ENCODE measurements at places on chromosomes 13 and 19.

- DNase-seq, result no peak
These were observed 11.0 kb downstream of the SIGLEC11 start for GRCh38 chr19:49949742-49950589.

- no peak for DNase-seq
These were observed 671.1 kb upstream of the SPRY2 start for GRCh38 chr13:81012031-81012430.

DNA sequence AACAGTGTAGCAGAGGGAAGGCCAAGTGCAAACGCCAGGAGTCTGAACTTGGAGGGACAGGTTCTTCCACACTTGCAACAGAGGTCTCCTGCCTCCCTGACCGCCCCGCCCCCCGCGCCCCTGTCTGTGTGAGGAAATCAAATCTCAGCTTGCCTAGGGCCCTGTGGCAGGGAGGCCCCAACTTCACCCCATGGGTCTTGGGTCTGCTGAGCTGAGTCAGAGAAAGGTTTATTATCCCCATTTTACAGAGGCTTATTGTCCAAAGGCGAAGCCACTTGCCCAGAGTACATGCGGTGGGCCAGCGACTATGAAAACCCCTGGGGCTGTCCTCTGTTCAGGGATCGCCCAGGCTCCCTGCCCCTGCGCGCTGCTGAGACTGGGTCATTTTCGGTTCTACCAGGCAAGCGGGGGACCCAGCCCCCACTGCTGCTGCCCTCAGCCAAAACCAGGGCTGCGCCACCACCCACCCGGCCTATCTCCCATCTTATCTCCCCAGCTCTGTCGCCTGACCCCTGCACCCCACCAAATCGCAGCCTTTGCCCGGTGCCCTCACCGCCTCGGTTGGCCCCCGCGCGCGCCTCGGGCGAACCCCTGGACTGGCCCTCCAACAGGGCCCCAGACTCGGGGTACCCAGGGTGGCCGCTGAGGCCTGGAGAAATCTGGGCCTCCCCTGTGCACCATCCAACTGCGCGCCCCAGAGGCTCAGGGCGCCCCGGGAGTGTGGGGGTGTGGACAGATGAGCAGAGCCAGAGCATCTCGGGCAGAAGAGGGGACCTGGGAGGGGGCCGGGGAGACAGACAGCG, 850 bp upstream of the CERS4 start:
- no peak for DNase-seq

DNA sequence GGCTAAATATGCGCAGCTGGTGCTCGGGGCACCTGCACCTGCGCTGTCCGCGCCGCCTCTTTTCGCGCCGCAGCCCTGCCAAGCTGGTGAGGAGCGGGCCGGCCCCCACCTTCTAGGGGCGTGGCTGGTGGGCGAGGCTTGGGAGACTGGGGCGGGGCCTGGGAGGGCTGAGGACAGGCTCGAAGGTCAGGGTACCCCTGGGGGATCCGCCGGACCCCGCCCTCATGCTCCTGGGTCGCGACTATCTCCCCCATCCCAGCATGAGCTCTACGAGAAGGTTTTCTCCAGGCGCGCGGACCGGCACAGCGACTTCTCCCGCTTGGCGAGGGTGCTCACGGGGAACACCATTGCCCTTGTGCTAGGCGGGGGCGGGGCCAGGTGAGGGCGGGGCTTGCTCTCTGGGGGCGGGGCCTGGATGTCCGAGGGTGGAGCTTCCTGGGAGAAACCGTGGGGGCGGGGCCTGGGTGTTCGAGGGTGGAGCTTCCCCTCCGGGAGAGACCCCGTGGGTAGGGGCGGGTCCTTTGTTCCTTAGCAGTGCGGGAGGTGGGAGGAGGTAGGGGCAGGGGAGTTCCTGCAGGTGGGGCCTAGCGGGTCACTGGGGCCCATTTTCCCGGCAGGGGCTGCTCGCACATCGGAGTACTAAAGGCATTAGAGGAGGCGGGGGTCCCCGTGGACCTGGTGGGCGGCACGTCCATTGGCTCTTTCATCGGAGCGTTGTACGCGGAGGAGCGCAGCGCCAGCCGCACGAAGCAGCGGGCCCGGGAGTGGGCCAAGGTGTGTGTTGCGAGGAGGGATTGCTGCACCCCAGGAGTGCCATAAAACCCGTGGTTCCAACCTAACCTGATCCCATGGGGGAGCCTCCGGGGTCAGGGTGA, 19.7 kb downstream of the PNPLA6 start:
- DNase-seq, result no peak

DNA sequence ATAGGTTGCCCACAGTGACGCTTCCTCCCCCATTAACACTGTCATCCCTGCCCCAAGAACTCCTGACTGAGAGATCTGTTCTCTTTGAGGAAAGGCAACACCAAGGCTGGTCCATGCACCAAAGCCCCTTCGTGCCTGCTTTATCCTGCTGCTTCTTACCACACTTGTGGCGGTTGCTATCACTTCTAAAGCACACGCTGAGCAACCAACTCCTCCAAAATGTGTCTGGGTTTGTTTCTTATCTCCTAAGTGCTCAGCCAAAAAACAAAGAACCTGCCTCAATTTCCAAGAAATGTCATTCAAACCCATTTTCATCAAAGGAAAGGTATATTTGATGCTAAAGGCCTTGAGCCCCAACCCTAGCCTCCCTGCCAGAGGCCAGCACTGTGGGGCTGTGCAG, 14.6 kb downstream of the ATP7B start:
- DNase-seq, result no peak

- DNase-seq, result no peak
These were observed 2.0 kb downstream of the CNN1 start for GRCh38 chr19:11540645-11541044.

- peak; percentile 87 for DNase-seq
These were observed at the start of gene TPGS1 for GRCh38 chr19:507286-508203. Gene TPGS1, plus strand, starts transcription at chr19:507497. Its CDS starts 10 bp downstream, at chr19:507507.
